AG09319 (cell line): ENCODE measurements at places on chromosomes 2 and 18.

DNA sequence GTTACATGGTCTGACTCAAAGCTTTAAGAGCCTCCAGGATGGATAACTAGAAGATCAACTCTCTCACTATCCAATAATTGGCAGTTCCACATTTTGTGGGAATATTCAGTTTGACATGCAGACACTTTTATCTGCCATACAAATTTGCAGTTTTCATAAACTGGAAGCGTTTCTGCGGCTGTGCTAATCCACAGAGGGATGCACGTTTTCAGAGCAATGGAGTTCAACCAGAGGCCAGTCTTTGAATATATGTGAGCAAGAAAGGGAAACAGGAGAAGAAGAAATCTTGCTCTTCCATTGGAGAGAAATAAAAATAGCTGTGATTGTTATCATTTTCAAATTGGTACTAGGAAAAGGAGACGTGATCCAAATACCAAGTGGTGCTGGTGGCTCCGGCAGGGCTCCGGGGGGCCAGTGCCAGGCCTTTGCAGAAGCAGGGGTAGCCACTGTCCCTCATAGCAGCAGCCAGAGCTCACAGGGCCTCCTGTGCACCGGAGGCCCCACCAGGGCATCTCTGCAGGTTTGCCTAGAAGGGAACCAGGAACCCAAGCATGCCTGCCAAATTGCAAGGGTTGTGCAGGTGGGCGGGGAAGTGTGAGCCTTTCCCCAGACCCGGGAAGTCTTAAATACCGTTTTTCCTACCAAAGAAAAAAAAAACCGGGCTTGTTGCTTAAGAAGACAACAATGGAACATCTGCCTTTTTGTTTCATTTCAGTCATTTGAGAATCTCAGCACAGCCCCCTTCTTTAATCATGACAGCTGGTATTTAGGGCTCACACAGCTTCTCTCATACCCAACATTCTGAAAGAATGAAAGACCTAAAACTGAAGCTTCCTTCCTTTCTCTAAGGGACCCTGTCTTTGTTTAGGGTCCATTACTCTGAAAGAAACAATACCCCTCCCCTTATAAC, 791.1 kb upstream of the SOX11 start:
- DNase-seq = no peak

DNA sequence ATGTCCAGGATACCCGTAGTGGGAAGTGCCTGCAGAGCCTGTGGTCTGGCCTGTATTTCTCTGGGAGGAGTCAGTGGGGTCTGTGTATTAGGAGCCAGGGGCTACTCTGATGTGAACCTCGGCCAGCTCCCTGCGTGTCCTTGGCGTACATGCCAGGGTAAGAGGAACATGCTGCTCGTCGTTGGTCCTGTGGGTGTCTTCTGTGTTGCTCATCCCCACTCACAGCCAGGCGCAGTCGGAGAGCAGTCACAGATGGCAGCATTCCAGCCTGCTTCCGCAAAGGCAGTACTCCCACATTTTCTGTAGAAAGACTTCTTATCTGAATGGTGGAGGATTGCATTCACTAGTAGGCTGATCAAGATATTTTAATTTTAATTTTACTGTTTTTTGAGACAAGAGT, 84.9 kb downstream of the DGKD start:
- no peak for DNase-seq

DNA sequence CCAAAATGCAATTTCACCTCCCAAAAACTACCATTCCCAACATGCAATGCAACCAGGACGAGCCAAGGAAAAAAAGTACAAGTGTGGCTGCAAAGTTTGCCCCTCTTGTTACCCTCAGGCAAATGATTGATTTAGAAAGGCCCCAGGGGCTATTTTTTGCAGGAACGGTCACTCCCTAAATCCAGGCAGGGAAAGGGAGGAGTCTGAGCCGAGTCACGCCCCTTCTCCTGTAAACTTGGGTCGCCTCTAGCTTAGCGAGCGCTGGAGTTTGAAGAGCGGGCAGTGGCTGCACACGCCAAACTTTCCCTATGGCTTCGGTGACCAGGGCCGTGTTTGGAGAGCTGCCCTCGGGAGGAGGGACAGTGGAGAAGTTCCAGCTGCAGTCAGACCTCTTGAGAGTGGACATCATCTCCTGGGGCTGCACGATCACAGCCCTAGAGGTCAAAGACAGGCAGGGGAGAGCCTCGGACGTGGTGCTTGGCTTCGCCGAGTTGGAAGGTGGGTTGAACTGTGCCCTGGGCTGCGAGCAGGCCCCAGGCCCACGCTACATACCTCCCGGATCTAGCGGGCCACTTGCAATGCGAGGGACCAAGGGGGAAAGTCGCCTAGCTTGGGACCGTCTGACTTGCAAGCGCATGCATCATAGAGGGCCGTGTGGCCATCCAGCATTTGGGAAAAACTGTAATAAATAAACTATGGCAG, at the start of gene GALM:
Gene GALM (plus strand): TSS at position 261 of the 702 bp plus-strand sequence. CDS start 48 bp downstream, at position 309.
- peak; percentile 83 for DNase-seq

GRCh38 chr2:1132328-1132969, 181.8 kb downstream of the SNTG2 start:
- no peak for DNase-seq

GRCh38 chr2:58140508-58141072, 94.0 kb downstream of the VRK2 start:
- peak; percentile 30 for DNase-seq

- DNase-seq = no peak
Measured at GRCh38 chr2:196247114-196247975, 76.0 kb upstream of the STK17B start.

DNA sequence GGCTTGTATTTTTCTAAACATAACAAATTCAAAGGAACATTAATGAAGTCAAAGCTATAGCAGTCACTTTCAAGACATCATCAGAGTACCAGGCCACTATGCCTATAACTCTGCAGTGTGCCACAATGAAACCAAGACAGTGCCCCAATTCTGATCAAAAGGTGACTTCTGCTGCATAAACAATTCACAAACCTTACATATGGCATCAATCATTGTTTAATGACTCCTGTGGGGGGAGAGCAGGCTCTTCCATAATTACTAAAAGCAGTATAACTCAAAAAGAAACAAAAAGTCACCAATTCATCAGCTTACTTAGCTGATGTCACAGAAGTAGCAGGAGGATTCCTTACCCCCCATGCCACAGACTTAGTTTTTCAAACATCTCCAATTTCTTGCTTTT, 15.5 kb downstream of the LPIN2 start:
- DNase-seq = no peak

DNA sequence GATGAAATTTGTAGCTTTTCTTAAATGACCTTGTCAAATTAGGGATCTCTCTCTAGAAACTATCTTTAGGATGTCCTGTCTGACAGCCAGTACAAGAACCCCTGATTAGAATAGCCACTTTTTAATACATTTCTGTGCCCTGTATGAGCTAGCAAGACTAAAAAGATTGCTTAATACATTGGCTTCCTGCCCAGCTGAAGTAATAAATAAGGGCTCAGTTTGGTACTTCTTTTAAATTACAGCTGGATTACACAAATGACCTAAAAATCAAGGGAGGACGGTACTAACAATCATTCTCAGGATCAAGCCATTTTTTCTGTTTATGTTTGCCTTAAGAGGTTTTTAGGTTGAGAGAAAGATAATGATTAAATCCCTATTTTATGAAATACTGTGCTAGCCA, 11.6 kb upstream of the OLA1 start:
- DNase-seq = peak; percentile 69

GRCh38 chr2:199851883-199852282, 891 bp upstream of the FTCDNL1 start:
- no peak for DNase-seq

- no peak for DNase-seq
Measured at GRCh38 chr18:34299828-34300227, 75.1 kb upstream of the NOL4 start.

GRCh38 chr2:43013821-43014345, 212.5 kb downstream of the ZFP36L2 start:
- no peak for DNase-seq

DNA sequence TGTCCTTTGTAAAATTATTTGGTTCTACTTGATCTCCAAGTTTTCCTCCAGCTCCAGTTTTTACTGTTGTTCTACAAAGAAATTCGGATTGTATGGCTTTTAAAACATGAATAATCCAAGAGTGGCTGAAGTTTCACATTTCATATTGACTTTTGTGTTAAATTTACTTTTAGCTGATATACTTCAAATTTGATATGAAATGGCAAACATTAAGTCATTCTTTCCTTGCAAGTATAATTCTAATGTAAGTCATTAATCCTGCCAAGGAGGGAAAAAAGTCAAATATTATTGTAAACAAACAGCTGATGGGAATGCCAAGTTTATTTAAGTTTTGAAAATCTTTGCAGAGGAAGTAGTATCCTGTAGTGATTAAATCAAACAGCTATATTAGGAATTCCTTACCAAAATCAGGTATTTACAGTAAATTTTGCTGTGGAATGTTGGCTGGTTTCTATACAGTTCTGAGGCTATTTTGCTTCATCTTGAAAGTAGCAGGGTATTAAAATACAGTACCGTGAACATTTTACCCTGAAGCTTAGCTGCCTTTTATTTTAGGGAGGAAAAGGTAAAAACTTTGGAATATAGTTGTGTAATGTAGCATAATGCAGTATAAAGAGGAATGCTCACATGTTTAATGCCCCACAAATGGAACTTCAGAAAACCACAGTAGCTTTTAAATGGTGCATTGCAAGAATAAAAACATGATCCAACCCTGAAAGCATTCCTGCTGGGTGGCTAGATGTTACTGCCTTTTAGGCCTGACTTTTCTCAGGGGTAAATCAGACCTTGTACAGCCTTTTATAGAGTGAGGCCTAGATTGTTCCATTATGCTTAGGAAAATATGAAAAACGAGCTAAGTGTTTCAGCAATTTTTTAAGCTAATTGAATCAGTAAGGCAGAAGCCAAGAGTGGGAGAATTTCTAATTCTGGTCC, 62.7 kb upstream of the NT5C1B start:
- peak; percentile 4 for DNase-seq

GRCh38 chr18:38923126-38923525, 1357.5 kb upstream of the CELF4 start:
- DNase-seq = no peak

- DNase-seq = no peak
Measured at GRCh38 chr2:233981574-233982420, 64.6 kb downstream of the TRPM8 start.

DNA sequence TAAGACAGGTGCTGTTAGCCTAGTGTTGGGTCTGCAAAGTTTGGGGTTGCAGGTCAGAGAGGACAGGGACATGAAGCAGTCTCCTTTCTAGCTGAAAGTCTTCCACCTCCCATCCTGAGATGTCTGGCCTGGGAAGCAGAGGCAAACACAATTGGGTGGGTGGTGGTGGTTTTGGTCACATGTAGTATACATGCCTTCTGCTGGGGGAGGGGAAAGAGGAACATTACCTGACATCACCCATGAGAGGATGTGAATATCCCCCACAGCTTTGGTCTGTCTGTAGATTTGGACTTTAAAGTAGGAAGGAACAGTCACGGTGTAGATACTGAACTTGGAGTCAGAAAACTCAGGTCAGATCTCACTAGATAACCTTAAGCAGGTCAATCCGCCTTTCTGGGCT, 4.6 kb upstream of the DNAJC5G start:
- no peak for DNase-seq

- DNase-seq = no peak
Measured at GRCh38 chr2:189997016-189997415, 65.5 kb downstream of the MSTN start.

GRCh38 chr2:83435989-83436388, 1023.1 kb downstream of the SUCLG1 start:
- DNase-seq = no peak

GRCh38 chr2:170922634-170923494, 6.2 kb upstream of the GORASP2 start:
- DNase-seq = no peak

- no peak for DNase-seq
Measured at GRCh38 chr2:232927793-232928550, 57.9 kb downstream of the SNORC start.

DNA sequence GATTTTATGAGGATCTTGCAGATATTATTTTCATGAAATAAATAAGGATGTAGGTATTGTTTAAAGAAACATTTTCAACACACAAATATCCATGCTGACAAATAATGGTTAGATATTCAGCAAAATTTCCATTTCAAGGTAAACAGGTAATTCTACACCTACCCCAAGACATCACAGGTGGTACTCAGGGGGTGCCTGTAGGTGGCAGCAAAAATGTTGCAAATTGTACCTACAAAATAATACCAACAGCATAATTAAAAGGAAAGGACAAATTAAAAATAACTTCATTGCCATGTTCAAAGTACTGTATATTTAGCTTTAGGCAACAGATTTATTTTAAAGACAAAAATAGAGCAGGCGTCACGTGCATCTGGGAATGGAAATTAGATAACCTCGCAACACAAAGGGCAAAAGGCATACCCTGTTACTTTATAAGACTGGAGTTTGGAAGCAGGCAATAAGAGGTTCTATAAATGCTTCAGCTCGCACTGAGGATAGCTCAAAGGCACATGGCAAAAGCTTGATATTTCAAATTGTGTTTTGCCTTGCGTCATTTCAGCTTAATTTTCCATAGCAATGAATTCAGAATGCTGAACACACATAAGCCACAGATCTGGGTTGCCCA, 630.5 kb downstream of the TDRD15 start:
- DNase-seq = no peak

GRCh38 chr18:5967007-5967406, 71.7 kb upstream of the TMEM200C start:
- DNase-seq = no peak

GRCh38 chr2:27572439-27572838, 10.4 kb upstream of the ZNF512 start:
- no peak for DNase-seq

- no peak for DNase-seq
Measured at GRCh38 chr2:168565512-168565911, 109.4 kb downstream of the CERS6 start.

DNA sequence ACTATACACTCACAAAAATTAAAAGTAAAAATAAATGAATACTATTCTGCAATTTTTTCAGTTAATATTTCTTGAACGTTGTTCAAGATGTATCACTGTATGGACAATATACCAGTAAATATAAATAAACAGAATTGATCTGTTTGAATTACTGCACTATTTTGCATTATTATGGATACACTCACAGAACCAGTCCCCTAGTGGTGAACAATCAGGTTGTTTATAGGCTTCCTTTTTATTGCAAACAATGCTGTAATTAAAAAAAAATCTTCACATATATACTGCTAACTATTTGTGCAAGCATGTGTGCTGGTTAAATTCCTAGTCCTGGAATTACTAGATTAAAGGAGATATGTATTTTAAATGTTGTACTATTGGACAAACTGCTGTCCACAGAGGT, 306.0 kb downstream of the FBXO15 start:
- DNase-seq = no peak

DNA sequence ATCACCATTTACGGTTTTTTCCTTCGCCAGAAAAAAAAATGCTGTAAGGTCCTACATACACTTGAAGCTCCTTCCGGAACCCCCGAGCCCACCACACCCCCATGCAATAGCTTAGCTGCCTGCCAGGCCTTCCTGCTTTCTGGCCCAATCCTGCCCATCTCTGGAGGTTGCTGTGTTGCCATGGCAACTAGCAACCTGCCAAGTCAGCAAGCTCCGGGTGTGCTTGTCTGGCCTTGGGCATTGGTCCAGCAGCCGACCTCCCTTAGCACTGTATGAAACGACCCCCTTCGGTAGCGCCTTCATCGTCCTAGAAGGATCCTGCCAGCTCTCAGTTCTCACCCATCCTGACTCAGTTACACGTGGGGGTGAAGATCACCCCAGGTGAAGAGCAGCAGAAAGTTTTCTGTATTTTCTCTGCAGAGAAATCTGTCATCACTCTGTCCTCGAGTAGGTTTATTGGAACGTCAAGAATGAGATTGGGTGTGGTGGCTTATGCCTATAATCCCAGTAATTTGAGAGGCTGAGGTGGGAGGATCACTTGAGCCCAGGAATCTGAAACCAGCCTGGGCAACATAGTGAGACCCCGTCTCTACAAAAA, 47.4 kb upstream of the MTCL1 start:
- no peak for DNase-seq
